RWPE1 (cell line): ENCODE measurements at places on chromosomes 7 and 10.

DNA sequence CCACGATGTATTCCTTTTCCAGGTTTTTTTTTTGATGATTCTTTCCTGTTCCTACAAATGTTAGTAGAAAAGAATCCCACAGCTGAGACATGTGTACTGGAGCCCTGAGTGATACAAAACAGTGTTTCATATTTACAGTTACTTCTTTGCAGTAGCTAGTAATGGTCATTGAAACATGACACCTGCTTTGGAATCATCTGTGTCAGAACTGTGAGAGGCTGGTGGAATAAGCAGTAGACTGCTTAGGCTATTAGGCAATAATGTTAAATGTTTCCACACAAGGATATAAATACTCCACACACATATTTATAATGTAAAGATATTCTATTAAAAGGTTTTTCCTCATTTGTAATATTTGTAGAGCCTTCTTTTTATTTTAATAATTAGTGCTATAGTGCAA, 394.0 kb downstream of the THSD7A start:
- no peak for DNase-seq

- DNase-seq: no peak
These were observed 60.8 kb upstream of the NPTX2 start for GRCh38 chr7:98556288-98556687.

DNA sequence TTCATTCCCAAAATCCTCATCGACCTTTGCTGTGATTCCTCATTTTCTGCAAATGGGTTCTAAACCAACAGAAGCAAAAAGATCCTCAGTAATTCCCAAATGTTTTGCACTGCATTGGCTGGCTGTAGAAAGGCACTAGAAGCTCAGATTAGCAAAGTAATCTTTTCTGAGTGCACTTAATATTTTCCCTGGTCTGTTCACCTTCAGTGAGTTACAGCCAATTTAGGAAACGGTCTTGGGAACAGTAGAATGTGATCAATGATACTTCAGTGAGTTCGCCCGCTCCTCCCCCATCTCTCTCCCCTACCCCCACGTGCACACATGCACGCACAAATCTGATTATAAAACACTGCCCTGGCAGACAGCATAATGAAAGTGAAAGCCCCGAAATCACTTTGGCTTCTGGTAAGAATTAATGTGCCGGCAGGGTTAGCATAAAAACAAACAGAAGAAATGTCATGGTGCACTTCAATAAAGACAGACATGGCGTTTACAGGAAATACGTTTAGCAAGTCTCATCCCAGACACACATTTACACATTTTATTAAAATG, 201.3 kb upstream of the CDCA7L start:
- DNase-seq: no peak

- no peak for DNase-seq
These were observed 83.6 kb downstream of the MYOF start for GRCh38 chr10:93398528-93398927.

GRCh38 chr7:73307436-73307835, 1.2 kb downstream of the NSUN5 start:
- no peak for DNase-seq

DNA sequence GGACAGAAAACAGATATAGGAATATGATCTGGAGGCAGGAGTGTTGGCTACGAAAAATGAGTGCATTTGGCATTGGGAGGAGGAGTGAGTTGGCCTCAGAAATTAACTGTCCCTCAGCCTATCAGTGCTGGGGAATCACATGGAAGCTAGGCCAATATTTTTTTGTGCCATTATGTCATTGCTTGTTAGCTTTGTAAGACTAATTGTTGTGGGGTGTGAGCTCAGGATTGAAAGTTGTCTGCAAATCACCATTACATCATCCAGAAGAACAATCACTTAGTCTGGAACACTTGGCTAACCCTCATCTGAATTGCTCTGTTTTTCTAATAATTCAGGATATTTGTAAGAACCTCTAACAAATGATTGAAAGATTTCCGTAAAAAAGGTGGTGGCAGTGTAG, 45.2 kb upstream of the SEMA3D start:
- no peak for DNase-seq

GRCh38 chr7:134547397-134548054, 1.4 kb upstream of the AKR1B15 start:
- peak; percentile 77 for DNase-seq

GRCh38 chr10:18005781-18006456, 54.2 kb downstream of the SLC39A12 start:
- DNase-seq: no peak

GRCh38 chr10:103041391-103041790, 123.3 kb downstream of the CNNM2 start:
- no peak for DNase-seq

DNA sequence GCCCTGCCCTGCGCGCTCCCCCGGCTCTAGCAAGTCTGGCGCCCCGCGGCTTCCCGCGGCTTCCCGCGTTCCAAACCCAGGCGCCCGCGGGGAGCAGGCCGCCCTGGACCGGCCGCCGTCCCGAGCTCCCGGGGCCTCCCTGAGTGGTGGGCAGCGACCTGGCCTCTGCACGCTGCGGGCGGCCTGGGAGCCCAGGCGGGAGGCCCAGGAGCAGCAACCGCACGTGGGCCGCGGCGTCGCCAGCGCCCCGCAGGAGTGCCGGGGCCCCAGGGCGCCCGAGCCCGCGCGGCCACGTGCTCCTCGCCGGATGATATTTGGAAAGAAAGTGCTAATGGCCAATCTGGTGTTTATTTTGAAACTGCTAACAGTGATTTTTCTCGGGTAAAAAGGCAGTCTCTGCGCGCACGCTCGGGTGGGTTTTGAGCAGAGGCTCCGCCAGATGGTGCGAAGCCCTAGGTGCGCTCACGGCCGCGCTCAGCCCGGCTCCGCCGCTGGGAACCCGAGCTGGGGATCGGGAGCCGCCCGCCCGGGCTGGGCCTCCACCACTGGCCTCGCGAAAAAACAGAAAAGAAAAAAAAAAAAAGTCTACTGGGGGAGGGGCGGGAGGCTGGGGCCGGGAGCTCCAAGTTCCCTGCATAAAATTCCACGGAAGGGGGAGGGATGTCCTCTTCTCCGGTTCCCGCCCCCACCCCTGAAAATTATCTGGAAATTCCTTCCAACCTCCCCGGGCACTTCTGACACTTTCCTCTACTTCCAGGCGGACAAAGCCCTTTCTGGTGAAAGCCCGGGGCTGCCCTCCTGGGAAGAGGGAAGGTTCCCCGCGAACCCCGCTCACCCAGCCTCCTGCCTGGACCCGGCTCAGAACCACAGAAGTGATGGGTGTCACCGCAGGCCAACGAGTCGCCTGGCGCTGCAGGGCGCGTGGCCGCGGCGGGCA, 4.3 kb downstream of the EBF3 start:
- DNase-seq: no peak

- no peak for DNase-seq
These were observed 841.5 kb downstream of the ANKRD7 start for GRCh38 chr7:119065966-119066365.

GRCh38 chr10:93816123-93816747, 58.5 kb downstream of the LGI1 start:
- peak; percentile 60 for DNase-seq

DNA sequence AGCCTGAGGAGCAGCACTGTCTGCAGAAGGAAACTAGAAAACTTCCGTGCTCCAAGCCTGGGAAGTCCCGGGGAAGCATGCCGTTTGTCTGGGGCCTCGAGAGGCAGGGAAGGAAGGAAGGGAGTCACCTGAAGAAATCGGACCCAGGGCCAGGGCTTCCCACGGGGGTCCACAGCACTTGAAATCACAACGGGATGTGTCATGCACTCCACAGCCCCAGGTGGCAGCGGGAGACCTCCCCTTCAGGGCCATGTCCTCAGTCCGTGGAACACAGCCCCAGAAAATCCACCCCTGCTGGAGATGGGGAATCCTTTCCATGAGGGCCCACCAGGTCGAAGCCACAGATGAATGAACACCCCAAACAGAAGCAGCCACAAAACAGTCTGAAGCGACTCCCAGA, 239.5 kb downstream of the MGMT start:
- DNase-seq: no peak

GRCh38 chr10:74056050-74056818, 58.3 kb downstream of the VCL start:
- peak; percentile 77 for DNase-seq

- DNase-seq: no peak
These were observed 116.4 kb upstream of the MKI67 start for GRCh38 chr10:128242641-128243040.

DNA sequence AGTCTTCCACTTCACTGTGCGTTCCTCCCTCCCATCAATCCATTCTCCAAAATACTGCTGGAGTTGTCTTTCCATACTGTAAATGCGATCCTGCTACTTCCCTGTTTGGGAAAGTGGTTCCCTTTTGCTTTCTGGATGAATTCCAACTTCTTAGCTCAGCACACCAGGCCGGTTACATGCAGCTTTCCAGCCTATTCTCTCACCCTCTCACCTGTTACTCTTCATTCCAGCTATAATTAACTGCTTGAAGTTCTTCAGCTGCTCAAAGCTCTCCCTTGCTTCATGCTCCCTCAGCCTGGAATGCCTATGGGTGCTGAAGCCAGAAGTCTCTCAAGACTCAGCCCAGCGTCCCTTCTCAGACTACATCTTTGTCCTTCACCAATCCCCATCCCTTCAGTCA, 6.0 kb upstream of the ZNRF2 start:
- DNase-seq: no peak

DNA sequence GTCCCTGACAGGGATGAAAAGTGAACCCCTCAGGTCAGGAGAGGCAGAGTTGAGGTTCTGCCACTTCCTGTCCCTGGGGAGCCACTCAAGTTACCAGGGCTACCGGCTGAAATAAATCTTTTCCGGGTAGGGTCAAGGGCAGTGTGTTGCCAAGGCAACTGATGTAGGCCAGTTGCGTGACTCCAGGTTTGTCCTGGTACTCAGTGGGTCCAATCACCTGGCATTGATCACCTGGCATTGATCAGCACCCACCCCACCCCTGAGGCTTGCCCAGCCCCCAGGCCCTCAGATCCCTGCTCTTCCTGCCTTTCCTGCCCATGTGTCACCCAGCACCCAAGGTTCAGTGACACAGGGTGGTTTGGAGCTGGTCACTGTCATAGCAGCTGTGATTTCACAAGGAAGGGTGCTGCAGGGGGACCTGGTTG, 5.9 kb downstream of the SAP25 start:
- DNase-seq: no peak

GRCh38 chr10:32199714-32200394, 143.6 kb upstream of the KIF5B start:
- no peak for DNase-seq

DNA sequence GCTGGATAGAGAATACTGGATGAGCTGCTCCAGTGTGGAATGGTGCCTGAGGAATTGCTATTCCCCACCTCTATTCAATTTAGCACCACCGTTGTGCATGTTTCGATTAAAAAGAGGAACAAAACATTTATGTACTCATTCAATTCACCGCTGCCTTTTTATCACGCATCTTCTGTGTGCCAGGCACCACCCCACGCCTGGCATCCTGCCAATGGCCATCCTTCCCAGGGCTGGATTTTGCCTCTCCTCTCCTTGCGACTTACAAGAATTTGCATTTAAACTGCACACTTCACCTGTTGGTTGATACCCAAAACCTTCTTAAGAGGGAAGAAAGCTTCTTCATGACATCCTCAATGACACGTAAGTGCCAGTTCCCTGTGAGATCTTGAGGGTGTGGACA, 110.2 kb upstream of the DPP6 start:
- no peak for DNase-seq

DNA sequence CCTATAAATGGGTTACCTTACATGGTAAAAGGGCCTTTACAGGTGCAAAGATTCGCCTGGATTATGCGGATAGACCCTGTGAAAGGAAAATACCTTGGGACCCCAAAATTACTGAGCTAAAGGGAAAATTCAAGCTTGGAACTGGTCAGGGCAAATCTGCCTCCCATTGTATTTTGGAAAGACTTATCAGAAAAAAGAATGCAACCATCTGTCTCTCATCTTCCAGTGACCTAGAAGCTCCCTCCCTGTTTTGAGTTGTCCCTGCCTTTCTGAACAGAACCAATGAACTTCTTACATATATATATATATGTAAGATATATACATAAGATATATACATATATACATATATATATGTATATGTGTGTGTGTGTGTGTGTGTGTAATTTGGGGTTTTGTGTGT, 583.8 kb downstream of the CALN1 start:
- DNase-seq: no peak

- DNase-seq: peak; percentile 36
These were observed 18.8 kb downstream of the NEBL start for GRCh38 chr10:20877986-20878983.

GRCh38 chr7:36878288-36878687, 154.0 kb upstream of the AOAH start:
- no peak for DNase-seq

- peak; percentile 59 for DNase-seq
These were observed 552.4 kb upstream of the KCND2 start for GRCh38 chr7:119720541-119720940.

GRCh38 chr10:30993155-30993554, 38.5 kb downstream of the ZNF438 start:
- DNase-seq: no peak

- no peak for DNase-seq
These were observed 875.8 kb upstream of the CELF2 start for GRCh38 chr10:10141782-10142382.

DNA sequence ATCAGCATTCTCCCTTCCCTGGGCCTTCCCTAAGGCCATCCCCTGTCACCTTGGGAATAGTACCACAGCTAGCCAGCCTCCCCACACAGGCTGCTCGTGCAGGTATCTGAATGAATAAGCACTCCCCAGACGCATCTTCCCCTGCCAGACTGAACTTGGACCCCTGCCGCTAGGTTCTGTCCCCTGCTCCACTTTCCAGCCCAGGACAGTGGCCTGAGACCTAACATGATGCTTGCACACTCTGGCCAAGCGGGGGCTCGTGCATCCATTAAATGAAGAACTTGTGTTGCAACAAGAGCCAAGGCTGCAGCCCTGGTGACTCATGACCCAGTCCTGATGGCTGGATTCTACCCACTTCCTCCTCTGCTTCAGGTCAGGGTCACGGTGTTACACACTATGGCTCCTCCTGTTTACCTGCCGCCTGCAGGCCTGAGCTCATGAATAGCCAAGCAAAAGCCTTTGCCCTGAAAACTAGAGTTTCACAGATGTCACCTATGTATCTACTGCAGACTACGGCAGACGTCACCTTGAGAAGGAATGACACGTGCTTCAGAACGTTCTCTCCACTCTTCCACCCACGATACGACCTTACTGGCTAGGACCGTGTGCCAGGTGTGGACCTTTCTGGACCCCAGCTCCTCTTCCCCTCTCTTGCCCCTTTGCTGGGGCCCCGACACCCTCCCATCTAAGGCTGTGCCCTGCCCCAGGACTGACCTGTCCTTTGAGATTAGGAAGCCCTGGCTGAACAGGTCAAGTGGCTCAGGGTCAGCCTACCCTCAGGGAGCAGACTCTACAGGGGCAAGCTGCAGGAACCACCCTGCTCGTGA, 6.5 kb downstream of the ASB13 start:
- peak; percentile 75 for DNase-seq

DNA sequence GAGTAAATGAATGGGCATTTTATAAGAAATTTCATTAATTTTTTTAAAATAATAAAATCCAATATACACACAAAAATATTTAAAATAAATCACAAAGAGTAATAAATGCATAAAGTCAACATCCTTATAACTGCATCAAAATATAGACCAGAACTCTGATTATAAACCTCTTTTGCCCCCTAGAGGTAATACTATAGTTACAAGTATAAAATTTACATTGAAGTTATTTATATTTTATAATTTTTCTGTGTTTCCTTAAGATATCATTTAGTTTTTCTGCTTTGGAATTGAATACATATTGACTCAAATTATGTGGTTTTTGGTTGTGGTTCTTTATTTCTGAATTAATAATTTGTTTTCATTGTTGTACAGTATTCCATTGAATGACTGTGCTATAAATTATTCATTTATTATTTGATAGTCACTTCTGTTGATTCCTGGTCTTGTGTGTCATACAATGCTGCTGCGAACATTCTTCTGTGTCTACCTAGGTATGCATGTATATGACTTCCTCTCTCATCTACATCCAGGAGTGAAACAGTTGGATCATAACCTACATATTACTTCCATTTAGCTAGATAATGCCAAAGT, 673.6 kb downstream of the IPMK start:
- no peak for DNase-seq
